ENCODE measurements at places on chromosomes 12 and 14.

DNA sequence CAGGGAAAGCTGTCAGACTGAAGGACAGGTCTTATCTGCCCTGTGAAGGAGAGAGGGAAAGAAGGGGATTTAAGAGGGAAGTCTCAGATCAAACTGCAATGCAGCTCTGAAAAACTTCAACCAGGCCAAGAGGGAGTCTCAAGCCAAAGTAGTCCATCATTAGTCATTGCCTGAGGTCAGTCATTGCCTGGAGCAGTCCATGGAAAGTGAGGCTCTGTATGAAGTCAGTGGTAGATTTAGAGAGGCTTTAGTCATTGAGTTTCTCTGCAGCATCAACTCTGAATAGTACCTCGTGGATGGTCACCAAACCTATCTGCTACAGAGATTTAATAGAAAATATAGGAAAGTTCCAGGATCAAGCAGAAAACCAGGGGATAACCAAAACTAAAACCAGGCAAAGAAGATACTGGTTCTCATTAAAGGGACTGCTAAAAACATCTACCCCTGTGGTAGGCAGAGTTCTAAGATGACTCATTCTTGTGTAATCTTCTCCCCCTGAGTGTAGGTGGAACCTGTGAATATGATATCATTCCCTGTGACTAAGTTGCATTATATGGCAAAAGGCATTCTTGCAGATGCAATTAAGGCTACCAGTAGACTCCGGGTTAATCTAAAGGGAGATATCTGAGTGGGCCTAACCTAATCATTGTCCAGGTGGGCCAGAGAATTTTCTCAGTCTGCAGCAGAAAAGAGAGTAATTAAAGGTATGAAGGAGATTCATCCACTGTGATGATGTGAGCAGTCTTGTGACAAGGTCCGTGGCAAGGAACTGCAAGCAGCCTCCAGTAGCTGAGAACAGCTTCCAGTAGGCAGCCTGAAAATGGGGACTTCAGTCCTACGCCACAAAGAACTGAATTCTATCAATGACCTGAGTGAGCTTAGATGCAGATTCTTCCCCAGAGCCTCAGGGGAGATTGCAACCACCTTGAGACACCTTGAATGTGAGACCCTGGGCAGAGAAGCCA is 123.1 kb downstream of the GALC start:
- ATAC-seq: peak; percentile 56

DNA sequence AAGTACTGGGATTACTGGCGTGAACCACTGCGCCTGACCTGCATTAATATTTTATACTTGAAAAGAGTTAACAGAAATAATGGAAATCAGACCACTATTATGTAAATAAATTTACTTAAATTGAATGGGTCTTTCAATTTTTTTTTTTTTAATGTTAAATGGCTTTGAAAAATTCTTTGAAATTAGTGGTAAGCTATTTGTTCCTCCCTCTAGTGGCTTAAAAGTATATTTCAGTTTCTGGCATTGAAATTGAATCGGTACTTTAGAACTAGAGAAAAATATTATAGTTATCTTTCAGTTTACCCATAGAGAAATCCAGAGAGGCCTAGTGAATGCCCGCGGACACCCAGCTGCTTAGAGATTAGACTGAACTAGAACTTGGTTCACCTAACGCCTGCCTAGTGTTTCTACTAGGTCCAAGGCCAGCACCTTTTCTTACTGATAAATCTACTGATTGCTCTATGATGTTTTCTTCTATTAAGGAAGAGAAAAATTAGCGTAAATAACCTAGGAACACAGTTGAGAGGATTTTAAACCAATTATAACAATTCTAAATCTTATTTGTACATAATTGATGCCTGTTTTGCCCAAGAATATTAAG is 106.5 kb downstream of the EML1 start:
- no peak for ATAC-seq

GRCh38 chr12:100737168-100737567 is 57.4 kb upstream of the ANO4 start:
- no peak for ATAC-seq

DNA sequence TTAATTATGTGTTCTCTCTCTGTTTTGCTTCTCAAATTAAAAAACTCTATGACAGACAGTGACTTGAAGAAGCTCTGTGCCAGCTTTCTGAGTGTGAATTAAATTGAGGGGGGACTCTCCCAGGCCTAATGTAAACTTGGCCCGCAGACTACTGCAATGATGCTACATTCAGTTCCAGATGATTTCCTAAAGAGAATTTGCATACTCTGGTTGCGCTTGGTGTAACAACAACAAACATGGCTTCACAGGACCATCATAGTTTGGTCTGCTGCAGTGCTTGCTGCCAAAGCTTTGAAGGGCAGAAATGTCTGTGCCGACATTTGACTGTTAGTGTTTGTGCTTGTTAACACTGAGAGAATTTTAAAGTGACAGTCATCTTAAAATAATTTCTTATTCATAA is 25.0 kb downstream of the CFAP54 start:
- no peak for ATAC-seq

DNA sequence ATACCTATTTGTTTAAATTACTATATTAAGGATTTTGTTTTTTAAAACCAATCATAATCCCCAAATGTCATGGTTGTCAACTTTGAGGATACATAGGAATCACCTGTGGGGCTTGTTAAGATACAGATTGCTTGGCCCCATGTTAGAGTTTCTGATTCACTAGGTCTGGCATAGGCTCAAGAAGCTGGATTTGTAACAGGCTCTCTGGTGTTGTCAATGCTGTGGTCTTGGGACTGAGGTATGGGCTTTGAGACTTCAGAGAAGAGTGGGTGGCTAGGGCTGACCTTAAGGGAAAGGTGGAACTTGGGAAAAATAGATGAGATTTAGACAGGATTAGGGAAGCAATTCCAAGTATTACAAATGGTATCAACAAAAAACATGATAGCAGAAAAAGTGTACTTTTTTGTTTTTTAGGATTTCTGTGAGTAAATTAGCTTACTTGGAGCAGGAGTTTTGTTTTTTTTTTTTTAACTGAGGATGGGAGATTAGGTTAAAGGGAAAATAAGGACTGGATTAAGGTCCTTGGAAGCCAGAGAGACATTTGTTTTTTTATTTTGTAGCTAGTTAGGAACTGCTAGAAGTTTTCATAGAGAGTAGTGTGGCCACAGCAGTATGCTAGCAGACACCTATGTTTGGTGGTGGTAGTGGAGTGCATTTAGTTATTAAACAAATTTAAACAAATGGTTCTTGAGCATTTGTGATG is 88.6 kb downstream of the RAD51B start:
- no peak for ATAC-seq

- no peak for ATAC-seq
These were observed 88.4 kb downstream of the MYF5 start for GRCh38 chr12:80805106-80805505.

GRCh38 chr14:73764406-73765280 is 50.5 kb upstream of the PNMA1 start:
- ATAC-seq: no peak

- ATAC-seq: no peak
These were observed 11.4 kb downstream of the RIOX1 start for GRCh38 chr14:73502017-73502619.

- ATAC-seq: no peak
These were observed 239.0 kb downstream of the CPNE8 start for GRCh38 chr12:38666425-38666824.

DNA sequence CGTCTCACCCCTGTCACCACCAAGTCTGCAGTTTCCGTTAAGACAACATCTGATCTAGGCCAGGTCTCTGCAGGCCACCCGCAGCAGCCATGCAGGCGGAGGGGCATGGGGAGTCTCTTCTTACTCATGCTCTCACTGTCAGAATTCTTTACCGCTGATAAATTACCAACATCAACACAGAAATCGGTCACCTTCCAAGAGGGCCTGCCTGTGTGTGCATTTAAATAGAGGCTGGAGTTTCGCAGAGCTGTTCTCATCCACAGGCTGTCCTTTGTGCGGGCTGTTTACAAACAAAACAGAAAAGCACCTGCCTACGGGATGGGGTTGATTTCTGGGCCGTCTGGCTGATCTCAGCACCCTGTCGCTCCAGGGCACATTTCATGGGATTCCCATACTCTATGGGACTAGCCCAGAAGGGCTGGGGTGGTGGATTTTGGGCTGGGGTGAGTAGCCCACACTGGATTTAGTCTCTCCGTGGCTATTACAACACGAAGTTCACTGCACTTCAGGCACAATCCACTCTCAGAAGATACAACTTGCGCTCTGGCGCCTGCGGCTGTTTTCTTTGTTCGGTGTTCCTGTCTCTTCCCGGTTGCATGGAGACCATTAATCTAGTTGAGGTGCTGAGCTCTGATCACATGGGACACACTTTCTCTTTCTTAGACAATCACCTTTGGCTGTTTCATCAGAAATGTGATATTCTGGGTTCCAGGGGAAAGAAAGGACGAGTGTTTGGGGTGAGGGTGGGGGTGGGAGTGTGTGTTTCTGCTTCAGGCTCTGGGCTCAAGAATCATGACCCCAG is 331.1 kb downstream of the GLT1D1 start:
- ATAC-seq: no peak

DNA sequence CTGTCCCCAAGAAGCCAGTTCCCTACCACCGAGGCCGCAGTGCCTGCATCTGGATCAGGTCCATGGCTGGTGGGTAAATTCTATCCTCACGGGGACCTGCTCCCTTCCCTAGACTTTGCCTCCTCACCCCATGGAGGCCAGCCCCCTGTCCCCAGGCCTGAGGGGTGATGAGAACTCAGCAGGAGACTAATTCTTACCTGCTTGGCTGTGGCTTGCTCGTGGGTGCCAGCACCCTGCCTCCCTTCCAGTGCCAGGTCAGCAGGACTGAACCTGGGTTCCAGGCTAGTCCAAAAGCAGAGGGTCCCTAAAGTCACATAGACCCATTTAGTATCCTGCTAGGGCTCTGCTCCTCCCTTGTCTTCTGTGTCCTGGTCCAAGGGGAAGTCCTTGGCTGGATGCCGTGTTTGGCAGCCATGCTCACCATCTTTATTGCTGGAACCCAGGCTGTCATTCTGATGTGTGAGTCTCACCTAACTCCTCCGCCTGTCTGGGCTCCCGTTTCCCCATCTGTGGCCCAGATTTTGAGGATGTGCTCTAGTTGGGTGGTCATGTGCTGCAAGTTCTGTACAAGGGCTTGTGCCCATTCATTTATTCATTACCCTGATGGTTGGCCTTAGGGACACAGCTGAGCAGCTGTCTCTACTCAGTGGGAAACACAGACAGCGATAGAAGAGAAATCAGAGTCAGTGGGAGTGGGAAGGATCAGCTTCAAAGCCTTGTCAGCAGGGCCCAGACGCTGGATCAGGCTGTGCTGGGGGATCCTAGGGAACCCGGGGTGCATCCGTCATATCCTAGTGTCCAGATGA is 949 bp downstream of the PLBD2 start:
- no peak for ATAC-seq

DNA sequence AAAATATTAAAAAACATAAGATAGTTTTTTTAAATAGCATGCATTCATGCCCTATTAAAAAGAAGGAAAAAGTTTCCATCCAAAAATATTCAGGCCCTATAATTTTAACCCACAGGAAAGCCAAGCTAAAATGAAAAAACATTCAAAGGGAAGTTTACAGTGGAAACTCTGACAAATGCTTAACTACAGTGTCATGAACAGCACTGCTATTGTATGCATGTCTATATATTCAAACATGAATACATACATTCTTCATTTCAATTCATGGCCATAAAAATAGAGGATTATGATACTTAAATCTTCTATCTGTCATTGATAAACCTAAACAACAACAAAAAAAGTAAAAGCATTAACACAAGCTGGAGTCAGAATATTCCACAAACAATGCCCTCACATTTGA is 67.4 kb downstream of the PPP2R5E start:
- ATAC-seq: no peak

- ATAC-seq: no peak
These were observed 232.7 kb upstream of the ABCD2 start for GRCh38 chr12:39852346-39852745.

DNA sequence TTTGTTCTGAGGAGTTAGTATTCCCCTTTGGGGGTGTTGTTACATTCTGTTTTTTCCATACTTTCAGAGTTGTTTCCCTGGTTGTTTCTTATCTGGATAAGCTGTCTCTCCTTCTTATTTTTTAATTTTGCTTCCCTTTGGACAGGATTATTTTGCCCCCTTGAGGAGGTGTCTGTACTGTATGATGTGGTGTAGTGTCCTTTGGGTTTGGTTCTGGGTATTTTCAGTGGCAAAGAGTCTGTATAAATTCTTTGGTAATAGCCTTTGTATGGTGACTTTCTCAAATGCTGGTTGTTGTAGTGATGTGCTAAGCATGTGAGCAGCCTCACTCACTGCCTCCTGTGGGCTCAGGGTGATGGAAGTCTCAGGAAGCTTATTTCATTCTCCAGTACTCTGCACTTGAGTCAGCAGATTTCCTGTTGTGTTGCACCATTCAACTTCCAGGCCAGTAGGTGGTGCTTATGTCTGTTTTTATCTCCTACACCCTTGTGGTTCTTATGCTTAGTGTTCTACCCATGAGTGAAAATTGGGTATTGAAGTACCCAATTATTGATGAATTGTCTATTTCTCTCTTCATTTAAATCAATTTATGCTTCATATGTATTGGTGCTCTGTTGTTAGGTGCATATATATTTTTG is 103.3 kb upstream of the PMCH start:
- no peak for ATAC-seq

DNA sequence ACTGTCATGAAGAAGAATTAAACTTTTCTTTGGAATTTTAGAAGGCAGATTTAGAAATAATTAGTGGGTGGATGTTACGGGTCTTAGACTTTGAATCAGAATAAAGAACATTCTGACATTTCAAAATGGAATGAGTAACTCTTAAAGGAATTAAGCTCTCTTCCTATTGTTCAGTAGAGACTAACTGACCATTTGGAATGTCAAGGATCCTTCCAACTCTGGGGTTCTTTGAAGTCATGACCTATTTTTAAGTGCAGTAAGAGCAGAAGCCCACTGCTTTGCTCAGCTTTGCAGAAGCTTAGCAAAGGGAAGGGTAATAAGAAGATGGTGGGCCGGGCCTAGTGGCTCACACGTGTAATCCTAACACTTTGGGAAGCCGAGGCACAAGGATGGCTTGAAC is 4.0 kb downstream of the CHURC1 start:
- ATAC-seq: no peak

DNA sequence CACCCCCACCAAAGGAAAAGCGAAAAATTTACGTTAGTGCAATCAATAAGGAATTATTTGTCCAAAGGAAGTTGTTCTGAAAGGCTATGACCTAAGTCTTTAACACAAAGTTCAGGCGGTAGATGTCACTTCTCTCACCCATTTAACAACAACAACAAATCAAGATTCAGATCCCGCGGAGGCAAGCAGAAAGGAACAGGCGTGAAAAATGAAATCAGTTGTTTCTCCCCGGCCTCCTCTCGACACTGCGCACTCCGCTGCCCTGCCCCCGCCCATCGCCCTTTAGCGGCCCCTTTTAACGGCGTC is 1.4 kb downstream of the DENND5B start:
- peak; percentile 61 for ATAC-seq

- peak; percentile 85 for ATAC-seq
These were observed 46.7 kb downstream of the GXYLT1 start for GRCh38 chr12:42097971-42098370.

DNA sequence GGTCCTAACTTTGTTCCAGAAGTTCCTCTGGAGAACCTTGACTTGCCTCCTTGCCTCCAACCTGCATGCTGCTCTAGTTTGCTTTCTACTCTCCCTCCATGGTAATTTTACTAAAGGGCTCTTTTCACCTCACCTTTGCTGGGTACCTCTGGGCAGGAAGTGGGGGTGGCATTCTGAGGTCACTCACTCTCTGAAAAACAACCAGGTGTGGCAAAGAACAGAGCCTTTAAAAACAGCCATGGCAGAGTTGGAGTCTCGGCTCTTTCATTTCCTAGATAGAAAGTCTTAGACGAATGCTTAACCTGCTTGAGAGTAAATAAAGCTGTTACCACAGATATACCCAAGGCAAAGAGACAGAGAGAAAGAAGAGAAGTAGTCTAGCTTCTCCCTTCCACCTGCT is 827.9 kb downstream of the BCL11B start:
- ATAC-seq: no peak

Data from activated CD4-positive, CD25-positive, alpha-beta regulatory T cell treated with anti-CD3 and anti-CD28 coated beads, Interleukin-2, amount 50 U/mL, for 24 hours (primary cell).